ENCODE measurements at places on chromosomes 11 and 22.

- DNase-seq: no peak
Observed at GRCh38 chr11:79697905-79698304, 257.1 kb upstream of the TENM4 start.

GRCh38 chr11:19966441-19966840 is 193.8 kb downstream of the DBX1 start:
- no peak for DNase-seq

DNA sequence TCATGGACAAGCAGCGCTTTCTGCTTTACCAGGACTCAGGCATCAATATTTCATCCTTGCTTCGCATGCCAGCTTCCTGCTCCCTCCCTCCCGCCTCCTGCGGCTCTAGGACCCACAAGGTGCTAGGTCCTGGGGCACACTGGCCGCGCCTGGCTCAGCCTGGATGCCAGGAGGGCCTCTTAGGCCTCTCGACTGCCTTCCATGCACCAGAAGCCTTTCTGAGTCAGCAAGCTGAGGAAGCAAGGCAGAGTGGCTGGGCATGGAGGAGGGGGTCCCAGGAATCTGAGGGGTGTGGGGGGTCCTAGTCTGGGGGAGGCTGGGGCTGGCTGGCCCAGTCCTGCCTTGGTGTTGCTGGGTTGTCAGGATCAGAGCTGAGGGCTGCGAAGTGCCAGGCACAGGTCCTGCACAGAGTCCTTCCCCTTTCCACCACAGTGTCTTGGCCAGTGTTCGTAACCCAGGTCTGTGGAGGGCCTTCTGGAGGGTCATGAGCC is 61.0 kb upstream of the THY1 start:
- no peak for DNase-seq

DNA sequence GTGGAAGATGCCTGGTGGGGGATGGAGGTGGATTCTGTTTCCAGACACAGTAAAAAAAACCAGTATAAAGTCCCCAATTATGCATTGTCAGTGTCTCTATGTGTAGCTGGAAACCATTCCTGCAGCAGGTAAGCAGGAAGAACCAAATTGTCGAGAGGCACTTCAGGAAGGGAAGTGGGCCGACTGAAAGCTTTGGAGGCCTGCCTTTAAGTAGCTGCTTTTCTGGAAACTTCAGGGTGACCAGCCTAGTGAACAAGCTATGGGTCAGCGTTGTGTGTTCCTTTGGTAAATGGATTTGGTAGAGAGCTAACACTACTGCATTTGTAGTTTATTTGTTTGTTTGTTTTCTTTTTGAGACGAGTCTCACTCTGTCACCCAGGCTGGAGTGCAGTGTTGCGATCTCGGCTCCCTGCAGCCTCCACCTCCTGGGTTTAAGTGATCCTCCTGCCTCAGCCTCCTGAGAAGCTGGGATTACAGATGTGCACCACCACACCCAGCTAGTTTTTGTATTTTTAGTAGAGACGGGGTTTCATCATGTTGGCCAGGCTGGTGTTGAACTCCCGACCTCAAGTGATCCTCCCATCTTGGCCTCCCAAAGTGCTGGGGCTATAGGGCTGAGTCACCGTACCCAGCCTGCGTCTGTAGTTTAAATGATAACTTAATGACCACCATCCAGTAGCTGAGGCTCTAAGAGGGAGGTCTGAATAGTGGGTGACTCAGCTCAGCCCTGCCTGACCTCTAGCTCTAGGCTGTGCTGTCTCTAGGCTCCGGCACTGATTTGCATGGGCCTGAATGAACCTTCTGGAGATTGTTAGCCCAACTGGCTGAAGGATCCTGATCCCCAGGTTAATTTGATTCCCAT is 12.8 kb downstream of the PTPRJ start:
- no peak for DNase-seq
